ENCODE measurements at places on chromosomes 4 and X.

DNA sequence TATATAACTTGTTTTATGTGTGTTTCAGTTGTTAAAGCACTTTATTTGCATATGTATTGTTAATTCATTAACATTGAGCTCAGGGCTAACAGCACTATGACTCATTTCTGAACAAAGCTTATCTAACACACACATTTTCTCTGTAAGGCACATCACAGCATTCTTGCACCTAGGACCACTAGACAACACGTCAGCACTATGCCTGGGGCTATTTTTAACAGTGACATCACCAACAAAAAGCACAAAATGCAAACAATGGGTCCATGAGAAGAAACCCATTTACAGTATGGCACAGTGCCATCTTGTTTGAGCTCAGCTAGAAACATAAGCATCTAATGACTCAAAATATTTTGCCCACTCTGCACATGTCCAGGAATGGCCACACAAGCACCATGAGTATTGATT lies 124.4 kb downstream of the RELL1 start:
- DNase-seq, result peak; percentile 17

- no peak for DNase-seq
These were observed 424.8 kb upstream of the MAD2L1 start for GRCh38 chr4:120491481-120491880.

DNA sequence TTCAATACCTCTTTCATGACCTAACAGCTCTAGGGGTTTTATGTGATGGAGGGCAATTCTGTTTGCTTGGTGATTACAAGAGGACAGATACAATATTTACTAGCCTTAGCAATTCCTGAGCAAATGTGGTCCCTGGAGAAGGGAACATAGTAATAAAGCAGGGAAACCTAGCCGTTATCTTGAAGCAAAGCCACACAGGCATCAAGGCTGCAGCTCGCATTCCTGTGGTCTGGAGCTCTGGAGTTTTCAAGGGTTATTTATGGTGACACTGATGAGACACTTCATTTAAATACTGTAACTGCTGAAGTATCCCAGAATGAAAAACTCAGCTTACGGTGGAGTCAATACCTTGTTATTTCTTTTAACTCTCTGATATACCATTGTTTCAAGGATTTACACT lies 66.8 kb downstream of the AFF2 start:
- DNase-seq, result no peak

DNA sequence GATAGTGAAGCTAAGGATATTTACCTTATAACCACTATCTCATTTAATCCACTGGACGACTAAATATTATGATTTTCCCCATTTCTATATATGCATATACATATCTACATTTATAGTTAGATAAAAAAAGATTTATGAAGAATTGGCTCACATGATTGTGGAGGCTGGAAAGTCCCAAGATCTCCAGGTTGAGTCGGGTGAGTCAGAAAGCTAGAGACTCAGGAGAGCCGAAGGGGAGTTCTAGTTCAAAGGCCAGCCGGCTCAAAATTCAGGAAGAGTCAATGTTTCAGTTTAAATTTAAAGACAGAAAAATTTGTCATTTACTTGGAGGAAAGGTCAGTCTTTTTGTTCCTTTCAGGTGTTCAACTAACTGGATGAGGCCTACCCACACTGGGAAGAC lies 158.2 kb upstream of the CPEB2 start:
- no peak for DNase-seq

- DNase-seq, result no peak
These were observed 10.0 kb downstream of the QRFPR start for GRCh38 chr4:121370729-121371325.

GRCh38 chr4:15729910-15730533 lies 27.2 kb downstream of the BST1 start:
- peak; percentile 48 for DNase-seq

DNA sequence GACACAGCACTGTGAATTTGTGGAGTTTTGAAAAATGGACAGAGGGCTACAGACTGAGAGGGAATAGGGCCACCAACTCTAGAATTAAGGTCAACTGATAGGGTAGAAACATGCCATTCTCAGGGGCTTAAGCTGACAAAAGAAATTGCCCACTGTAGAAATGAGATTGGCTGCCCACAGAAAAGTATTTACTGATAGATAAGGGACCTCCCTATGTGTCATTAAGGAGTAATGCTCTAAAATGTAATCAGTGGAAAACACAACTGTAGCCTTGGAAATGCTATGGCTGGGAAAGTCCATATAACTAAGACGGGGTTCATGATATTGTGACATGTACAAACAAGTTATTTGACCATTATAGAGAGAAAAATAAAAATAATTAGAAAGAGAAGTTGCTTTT lies 4.6 kb downstream of the RTL9 start:
- no peak for DNase-seq

GRCh38 chr4:152836936-152837335 lies 57.2 kb downstream of the ARFIP1 start:
- DNase-seq, result no peak

DNA sequence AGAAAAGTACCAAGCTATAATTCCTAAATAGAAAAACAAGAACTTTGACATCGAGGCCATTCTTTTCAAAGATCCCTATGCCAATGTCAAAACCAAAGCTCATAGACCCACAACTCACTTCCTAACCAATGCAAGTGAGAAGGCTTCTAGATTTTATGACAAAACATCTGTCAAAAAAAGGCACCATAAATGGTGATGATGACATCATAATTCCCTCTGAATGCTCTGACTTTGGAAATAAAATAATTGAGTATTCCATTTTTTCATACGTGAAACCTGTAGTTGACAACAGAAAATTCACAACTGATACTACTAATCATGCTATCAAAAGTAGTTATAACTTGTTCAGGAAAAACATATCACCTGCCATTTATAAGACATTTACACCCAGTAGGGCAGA lies 8.7 kb upstream of the CABS1 start:
- no peak for DNase-seq

DNA sequence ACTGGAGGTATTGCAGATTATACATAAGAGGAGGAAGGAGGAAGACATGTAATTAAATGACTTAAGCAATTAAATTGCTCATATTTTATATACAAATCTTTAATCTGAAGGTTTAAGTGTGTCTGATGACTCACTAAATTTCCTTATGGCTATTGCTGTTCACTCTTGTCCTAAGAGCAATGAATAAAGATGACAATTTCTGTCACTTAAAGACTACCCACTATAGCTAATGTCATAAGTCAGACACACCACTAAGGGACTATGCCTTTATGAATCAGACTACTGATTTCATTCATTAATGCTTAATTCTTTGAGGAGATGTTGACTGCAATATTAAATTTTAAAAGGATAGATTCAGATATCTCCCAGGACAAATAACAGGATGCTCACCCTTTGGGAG lies 1514.7 kb downstream of the PCDH18 start:
- DNase-seq, result no peak

GRCh38 chr4:87101543-87102199 lies 118.7 kb downstream of the KLHL8 start:
- DNase-seq, result no peak

GRCh38 chrX:72498782-72499181 lies 73.9 kb downstream of the HDAC8 start:
- DNase-seq, result no peak

DNA sequence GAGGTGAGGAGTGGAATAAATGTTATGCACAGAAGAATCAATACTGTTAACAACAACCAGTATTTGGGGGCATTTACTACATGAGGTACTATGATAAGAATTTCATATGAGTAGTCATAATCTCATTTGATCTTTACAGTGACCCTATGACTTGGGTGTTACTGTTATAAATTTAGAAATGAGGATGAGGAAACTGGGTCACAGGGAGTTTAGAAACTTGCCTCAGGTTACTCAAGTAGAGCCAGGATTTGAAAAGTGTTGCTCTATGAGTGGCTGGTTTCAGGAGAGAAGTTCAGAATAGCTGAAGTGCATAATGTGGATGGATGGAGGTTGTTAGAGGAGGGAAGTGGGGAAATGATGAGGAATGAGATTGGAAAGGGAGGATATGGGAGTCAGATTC lies 16.6 kb upstream of the DDIT4L start:
- no peak for DNase-seq

- no peak for DNase-seq
These were observed 638.1 kb upstream of the AGA start for GRCh38 chr4:178080312-178080711.

GRCh38 chrX:132209527-132209926 lies 9.7 kb downstream of the RAP2C start:
- no peak for DNase-seq

GRCh38 chr4:40971338-40971737 lies 221.6 kb downstream of the NSUN7 start:
- no peak for DNase-seq

GRCh38 chr4:95188701-95189370 lies 359.9 kb downstream of the UNC5C start:
- no peak for DNase-seq

GRCh38 chr4:36056136-36056535 lies 188.2 kb downstream of the ARAP2 start:
- no peak for DNase-seq

DNA sequence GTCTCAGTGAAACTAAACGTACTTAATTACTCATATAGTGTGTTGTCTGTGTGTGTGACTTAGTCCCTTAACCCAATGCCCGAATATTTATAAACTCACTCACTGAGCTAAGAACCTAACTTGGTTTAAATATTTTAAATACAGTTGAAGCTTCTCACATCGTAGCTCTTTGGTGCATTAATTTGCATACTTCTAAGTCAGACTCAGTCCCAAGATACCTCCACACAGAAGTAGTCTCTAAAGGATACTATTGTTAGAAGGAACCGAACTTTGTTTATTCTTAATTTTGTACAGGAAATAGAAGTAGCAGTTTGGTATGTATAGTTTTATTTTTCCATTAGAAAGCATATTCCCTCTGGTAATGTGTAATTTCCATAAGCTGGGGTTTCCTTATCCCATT lies 54.0 kb upstream of the NKAP start:
- no peak for DNase-seq

DNA sequence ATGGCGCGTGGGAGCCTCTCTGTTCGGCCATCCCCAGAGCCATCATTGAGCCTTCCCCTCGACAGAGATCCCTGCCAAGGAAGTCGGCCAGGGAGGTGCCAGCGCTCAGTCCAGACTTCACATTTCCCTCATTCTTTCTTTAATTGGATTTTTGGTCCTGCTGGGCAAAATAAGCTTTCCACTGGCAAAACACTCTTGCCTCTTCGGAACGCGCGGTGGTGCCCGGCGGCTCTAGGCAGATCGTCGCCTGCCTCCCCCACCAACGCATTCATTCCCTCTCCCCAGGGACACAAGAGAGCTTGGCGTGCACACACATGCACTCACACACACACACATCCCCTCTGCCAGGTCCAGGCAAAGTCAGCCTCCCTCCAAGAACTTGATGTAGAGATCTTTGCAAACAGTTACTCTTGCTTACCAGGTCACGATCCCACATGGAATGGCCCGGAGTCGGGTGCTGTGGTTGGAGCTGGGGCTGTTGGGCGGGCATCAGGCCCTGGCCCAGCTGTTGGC lies 257.1 kb downstream of the BCOR start:
- DNase-seq, result no peak

DNA sequence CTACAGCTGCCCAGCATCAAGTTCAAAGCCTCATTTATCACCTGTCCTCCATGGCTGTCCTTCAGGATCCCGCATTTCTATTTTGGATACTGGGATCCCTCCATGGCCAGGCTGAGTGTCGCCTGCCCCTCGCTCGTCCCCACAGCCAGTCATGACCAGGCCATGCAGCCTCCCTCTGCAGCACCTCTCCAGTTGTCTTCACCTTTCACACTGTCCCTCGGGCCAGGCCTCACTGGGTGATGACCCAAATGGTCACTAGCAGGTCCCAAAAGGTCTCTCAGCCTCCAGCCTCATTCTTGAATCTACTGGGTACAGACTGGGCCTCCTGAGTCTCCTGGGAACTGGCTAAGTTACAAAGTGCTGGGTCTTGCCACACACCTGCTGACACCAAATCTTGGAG lies 48.7 kb upstream of the HELT start:
- no peak for DNase-seq

- DNase-seq, result no peak
These were observed 162.0 kb upstream of the WDFY3 start for GRCh38 chr4:85128246-85129204.

DNA sequence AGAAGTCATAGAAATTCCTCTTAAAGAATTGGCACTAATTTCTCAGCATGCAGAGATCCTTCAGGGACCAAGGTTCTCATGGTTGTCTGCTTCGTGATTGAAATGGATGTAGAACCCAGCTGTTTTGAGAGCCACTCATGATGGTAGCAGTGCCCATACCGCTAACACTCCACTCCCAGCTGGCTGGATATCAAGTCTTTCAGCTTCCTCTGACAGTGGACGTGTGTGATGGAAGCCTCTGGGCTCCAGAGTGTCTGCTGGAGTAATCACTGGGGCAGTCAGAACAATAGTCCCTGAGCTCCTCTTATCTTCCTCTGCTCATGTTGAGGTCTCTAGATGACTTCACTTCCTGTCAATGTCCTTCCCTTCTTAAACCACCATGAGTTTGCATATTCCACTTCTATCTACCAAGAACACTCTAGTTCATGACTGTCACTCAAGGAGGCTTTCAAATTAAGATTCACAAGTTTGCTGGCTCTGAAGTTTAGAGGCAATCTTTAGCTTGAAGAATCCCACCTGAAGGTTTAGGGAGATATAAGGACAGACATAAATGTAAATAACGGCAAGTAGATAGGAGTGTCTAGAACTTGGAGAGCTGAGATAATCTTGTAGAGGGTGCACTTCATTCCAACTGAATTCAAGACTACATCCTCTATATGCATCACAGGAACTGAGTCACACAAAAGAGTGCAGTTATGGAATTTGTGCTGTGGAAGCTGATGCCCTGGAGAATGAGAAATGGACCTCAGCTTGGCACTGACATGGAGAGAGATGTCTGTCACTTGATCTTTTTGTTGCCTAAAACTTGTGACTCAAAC lies 64.5 kb upstream of the WDR1 start:
- DNase-seq, result peak; percentile 40

DNA sequence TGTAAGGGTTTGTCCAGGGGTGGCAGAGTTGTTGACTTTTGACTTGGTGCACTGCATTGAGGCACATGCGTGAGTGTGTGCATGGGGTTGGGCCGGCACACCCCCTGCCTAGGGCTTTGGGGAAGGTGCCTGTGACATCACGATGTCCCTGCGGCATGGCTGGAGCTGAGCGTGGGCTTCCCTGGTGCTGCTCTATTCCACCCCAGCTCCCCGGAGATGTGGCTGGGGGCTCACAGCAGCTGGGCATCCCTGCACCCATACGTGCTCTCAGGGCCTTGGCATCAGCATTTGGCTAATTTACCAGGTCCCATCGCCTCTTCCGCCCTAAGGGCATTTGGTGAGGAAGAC lies 5.7 kb downstream of the PSAPL1 start:
- DNase-seq, result no peak

- no peak for DNase-seq
These were observed 32.7 kb upstream of the MAGED1 start for GRCh38 chrX:51860679-51861078.

DNA sequence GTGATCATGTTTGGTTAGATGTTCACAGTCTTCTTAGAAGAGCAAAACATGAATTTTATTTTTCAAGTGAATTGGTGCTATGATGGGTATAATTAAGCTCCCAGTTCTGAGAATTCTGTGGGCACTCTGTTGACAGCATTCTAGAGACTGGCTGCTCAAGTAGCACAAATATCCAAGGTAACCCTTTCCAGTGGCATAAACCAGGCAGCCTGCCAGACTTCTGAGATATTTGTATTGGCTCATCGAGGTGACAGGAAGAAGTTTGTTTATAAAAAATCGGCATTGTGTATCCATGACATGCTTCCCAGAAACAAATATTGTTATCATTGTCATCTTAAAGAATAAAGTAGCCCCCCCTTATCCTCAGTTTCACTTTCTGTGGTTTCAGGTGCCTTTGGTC lies 28.3 kb downstream of the LANCL3 start:
- no peak for DNase-seq

- no peak for DNase-seq
These were observed 165.0 kb downstream of the GALNTL6 start for GRCh38 chr4:171978216-171978615.

- peak; percentile 14 for DNase-seq
These were observed 23.5 kb upstream of the SYNPO2 start for GRCh38 chr4:118865091-118865708.
